ENCODE measurements at places on chromosomes 13 and 19. TPM values are rescaled to one million over a fixed set of nuclear protein-coding genes. Genes with fewer than 3 reads are reported as not detected.

Gene ICAM4
- 1.5 TPM for polyA plus RNA-seq

Gene PLIN5
- polyA plus RNA-seq: 1.9 TPM

Gene GPR108
- 43.0 TPM for polyA plus RNA-seq

Gene PLK5
- polyA plus RNA-seq: 0.70 TPM

Gene TYROBP
- polyA plus RNA-seq: 8.1 TPM

Gene ZNF99
- polyA plus RNA-seq: 0.96 TPM

Gene ZNF763
- polyA plus RNA-seq: 9.7 TPM

Gene MEGF8
- 39.3 TPM for polyA plus RNA-seq

Gene ZNF541
- 0.29 TPM for polyA plus RNA-seq

Gene FCAR
- polyA plus RNA-seq: 0.23 TPM

Gene NCR1
- polyA plus RNA-seq: 0.13 TPM

Gene IGLON5
- 3.7 TPM for polyA plus RNA-seq

Gene OR4F17
- polyA plus RNA-seq: not detected

Gene TOMM40
- 44.7 TPM for polyA plus RNA-seq

Gene ZIC5
- polyA plus RNA-seq: not detected

Gene FLT3
- 0.19 TPM for polyA plus RNA-seq

Measured in left renal pelvis (tissue), 4 donors.